ENCODE measurements at places on chromosomes 6 and 20.

DNA sequence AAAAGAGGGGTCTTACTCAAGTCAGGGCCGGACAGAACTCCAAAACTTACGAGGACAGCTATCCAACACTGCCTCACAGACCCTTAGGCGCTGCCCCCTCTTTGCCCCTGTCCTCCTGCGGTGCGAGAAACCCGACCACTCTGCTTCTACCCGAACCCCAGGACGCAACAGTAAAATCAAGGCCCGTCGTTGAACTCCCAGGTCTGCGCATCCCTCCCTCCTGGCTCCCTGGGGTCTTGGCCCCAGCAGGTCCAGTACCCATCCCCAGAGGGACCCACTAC lies 6.4 kb downstream of the OLIG3 start:
- DNase-seq: no peak

DNA sequence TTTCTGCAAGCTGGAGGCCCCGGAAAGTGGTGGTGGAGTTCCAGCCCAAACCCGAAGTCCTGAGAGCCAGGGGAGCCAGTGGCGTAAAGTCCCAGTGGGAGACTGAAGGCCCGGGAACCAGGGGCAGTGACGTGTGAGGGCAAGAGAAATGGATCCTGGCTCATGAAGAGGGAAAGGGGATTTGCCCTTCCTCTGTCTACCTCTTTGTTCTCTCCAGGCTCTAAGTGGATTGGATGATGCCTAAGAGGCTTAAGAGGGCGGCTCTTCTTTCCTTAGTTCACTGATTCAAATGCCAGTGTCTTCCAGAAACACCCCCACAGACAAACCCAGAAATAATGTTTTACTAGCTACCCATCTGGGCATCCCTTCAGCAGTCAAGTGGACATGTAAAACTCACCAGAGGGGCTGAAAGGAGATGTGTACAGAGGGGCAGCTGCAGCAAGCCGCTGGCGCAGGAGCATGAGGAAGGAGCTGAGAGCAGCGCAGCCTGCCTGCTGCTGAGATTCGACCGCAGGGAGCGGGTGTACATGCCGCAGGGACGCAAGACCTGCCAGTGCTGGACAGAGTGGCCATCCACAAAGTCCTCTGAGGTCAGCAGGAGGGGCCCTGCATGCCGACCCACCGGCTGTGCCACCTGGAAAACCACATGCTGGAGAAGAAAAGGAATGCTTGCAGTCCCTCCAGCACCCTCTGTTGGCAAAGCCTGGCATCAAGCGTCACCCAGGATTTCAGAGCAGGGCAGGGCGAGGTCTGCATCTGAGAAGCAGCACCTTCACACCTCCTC lies 29.5 kb downstream of the CDYL start:
- no peak for DNase-seq

DNA sequence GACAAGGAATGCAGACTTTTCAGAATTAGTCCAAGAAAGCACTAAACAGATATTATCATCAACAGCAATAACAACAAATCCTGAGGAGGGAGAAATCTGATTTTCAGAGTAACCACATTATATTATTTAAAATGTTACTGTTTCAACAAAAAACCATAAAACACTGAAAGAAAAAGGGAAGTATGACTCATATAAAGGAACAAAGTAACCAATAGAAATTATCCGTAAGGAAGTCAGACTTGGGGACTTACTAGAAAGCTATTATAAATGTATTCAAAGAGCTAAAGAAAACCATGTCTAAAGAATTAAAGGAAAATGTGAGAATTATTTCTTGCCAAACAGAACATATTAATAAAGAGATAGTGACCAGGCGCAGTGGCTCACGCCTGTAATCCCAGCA lies 98.1 kb downstream of the MYLK4 start:
- DNase-seq: no peak

DNA sequence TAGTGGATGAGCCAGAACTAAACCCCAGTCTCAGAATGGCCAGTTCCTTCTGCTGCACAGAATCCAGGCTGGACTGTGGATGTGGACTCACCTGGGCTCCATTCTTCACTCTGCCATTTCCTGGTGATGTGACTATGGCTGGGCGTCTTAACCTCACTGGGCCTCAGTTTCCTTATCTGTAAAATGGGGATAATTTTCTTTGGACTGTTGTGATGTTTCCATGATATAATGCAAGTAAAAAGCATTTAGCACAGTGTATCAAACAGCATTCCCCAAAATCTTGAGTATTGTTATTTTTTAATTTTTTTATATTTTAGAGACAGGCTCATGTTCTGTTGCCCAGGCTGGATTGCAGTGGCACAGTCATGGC lies 5.9 kb upstream of the IP6K3 start:
- DNase-seq: no peak

- DNase-seq: no peak
These were observed 17.2 kb upstream of the NOX3 start for GRCh38 chr6:155472886-155473285.

DNA sequence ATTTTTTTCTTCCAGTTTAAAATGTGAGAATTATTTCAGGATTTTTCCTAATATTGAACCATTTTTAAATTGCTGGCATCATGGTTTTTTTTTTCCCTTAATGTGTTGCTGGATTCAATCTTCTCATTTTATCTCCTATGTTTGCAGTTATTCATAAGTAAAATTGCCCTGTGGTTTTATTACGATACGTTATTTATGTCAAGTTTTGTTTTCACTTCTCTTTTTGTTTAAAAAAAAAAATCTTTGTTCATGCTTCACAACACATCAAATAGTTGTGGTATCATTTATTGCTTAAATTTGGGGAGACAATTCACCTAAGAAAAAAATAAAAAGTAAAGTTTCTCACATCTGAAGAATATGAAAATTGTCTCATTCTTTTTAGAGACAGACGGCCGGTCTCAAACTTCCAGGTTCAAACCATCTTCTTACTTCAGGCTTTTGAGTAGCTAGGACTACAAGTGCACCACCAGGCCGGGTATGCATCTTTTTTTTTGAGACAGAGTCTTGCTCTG lies 239.3 kb upstream of the ID4 start:
- DNase-seq: no peak

GRCh38 chr6:141874930-141875602 lies 257.7 kb upstream of the GJE1 start:
- no peak for DNase-seq

- DNase-seq: no peak
These were observed 12.5 kb downstream of the NELFCD start for GRCh38 chr20:58993332-58994248.

- no peak for DNase-seq
These were observed 28.4 kb downstream of the GPLD1 start for GRCh38 chr6:24460966-24461365.

DNA sequence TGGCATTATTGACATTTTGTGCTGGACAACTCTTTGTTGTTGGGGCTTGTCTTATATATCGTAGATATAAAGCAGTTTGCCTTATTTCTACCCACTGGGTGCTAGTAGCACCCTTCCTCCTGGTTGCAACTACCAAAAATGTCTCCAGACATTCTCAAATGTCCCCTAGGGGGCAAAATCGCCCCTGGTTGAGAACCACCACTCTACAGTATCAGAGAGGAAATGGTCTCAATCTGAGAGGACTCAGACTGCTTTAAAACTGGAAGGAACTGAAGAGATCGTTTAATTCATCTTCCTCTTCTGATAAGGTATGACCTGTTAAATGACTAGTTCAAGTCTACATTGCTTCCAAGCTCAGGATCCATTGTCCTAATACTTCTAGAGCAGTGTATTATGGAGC lies 14.9 kb downstream of the SH3BGRL2 start:
- DNase-seq: no peak

DNA sequence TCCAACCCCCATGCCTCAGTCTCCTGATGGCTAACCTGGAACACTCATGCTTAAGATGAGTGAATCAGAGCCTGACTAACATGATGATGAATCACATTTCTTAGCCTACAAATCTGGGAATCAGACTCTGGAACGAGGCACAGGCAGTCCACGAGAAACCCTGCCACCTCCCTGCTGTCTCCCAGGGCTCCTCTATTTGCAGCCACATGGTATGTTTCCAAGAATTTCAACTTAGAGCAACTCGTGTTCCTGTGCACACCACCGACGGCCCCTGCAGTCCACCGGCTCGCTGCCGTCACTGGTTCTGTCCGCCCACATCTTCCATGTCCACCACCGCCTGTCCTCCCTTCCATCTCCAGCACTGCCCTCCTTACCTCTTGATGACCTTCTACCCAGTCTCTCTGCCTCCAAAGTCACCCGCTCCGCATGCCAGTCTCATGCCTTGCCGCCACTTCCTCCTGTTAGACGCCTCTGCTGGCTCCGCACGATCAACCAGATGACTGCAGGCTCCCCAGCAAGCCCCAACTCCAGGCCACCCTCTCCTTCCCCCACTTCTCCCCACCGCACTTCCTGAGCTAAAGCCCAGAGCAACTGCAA lies 87.6 kb downstream of the AGPAT4 start:
- DNase-seq: no peak

GRCh38 chr6:79821859-79822258 lies 125.5 kb downstream of the ELOVL4 start:
- DNase-seq: no peak

DNA sequence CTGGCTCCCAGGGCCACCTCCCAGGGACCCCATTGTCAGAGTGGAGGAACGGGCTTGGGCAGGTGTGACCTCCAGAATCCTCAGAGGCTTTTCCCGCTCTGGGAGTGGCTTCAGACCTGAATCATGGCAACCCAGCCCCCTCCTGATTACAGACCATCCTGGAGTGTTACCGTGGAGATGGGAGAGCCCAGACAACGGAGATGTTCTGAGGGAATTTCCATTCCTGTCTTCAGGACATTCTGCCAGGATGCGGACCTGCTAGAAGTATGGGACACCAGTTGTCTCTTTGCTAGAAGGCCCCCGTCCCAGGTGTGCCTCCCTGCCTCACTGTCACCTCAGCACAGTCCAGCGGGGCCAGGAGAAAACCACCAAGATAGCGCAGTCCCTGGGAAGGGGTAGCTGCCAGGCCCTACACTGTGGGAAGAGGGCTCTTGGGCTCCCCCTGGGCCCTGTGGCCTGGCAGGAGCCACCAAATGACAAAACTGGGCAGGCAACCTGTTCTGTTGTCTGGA lies 109.9 kb downstream of the PSMB1 start:
- DNase-seq: no peak

DNA sequence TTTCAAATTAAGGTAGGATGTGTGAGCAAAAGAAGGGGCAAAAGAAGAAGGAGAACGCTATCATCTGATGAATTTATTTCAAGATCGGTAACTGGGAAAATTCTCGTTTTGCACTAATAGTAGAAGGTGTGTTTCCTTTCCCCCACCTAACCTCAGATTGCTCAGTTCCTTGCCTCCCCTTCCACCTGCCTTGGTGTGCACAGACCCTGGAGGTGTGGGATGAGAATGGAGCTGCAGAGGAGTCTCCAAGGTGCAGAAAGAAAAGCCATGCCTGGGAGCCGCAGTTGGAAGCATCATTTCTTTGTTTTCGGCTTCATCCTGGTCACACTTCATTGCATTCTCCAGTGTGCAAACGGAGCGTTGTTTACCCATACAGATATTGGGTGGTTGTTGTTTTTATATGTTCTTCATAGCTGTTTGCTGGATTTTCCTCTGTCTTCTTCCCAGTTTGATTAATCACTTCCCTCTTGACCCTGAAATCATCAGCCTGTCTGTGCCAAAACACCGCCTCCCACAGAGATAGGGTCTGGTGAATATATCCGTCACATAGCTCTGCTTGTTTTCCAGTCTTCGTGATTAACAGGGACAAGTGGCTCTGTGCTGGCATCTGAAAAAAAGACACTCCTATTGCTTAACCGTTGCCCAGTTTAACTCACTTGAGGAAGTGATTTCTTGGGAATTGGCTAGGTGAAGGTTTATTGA lies 40.2 kb upstream of the NEDD9 start:
- no peak for DNase-seq

- DNase-seq: no peak
These were observed 2.5 kb downstream of the CHD6 start for GRCh38 chr20:41615676-41616075.

GRCh38 chr6:76275746-76276145 lies 203.3 kb upstream of the IMPG1 start:
- no peak for DNase-seq

GRCh38 chr6:35230950-35231349 lies 17.2 kb downstream of the SCUBE3 start:
- no peak for DNase-seq

GRCh38 chr6:105800871-105801270 lies 285.3 kb upstream of the PRDM1 start:
- DNase-seq: no peak

DNA sequence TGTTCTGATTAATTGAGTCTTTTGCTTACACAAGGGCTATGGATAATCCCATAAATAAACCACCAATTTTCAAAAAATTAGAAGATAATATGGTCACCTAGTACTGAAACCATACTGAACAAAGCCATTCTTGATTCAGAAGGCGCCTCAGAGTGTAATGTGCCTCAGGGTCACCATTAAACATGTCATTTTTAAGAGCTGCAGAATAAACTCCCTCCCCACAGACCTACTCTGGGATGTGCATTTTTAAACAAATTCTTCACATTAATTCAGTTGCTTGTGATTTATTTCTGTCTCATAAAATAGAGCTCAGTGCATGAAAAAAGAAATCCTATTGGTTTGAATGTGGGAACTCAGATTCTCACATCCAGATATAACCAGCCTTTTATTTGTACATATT lies 202.1 kb upstream of the HEY2 start:
- no peak for DNase-seq

DNA sequence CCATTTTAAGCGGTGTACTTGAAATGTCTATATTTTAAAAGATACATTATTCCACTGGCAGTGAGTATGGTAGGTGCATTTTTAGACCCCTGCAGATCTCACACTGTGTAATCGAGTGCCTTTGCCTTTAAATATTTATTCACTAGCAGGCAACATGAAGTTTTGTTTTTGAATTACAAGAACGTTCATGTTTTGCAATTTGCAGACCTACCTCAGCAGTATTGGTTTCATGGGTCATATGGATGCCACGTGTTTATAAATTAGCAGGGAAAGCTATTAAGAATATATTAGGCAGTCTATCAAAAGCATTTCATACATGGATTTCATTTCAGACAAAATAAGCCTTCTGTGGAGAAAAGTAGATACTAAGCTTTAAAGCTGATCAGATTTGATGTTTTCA lies 7.2 kb downstream of the MAP3K4 start:
- no peak for DNase-seq
